ENCODE measurements at places on chromosomes 5 and 9.

DNA sequence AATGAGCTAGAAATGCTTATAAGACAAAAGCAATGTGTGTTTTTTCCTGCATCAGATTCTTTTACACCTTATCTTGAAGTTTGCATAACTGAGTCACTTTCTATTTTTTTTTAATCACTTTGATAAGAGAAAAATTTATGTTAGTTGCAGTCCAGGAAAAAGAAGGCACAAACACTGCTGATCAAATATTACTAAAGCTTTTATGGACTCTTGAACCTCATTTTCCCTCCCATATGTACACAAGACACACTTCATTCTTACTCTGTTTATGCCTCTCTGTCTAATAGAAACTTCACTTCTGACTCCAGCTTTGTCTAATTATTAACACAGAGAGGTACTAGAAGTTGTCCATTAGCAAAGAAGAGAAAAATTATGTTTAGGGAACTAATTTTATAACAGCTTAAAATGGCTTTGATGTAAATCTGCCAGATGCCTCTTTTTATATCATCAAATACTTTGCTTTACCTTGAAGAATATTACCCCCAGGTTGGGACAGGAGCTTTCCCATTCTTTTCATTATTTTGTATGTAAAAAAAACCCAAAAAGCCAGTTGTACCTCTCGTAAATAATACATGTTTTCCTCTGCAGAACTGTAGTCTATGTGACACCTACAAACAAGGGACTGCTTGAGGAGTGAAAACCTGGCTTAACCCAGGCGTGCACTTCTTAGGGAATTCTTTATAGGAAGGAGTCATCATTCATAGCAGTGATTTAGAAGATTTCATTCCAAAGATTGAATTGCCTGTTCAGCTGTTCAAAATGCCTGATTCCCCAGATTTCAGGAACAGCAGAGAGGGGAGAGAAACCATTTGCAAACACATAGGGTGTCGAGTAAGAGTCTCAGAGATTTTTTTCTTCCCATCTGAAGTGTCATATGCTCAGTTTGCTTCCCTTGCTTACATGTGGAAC, 72.6 kb downstream of the DAPK1 start:
- ATAC-seq: no peak

DNA sequence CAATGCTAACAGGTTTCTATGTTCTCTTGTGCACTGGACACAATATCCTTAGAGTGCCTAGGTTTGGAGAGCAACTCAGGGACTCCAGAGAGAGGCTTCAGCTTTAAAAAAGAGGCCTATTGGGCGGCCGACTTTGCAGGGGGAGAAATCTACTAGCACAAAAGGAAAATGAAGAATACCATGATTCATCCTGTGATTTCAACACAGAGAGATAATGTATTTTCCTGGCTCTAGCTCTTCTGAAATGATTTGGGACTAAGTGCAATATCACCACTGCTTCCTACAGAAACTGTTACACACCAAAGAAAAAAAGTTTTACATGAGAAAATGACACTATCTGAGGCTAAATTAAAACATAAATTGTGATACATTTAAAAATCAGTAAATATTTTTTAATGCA, 146.1 kb upstream of the TSLP start:
- ATAC-seq: no peak

DNA sequence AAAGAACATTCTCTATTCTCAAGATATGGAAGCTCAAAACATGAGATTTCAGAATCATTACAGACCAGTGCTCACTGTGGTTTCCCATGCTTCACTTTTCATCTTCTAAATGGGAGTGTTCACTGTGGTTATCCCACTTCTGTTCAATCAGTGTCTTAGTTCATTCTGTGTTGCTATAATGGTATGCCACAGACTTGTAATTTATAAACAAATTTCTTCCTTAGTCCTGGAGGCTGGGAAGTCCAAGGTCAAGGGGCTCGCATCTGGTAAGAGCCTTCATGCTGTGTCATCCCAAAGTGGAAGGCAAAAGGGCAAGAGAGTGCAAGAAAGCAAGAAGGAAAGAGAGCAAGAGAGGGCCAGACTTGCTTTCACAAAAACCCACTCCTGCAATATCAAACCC, 146.3 kb downstream of the TTC39B start:
- no peak for ATAC-seq

- ATAC-seq: no peak
These were observed 155.0 kb downstream of the PRELID2 start for GRCh38 chr5:145680169-145680568.

GRCh38 chr5:90878549-90879196, 320.1 kb downstream of the ADGRV1 start:
- ATAC-seq: no peak

- ATAC-seq: no peak
These were observed 2.7 kb downstream of the CDC14B start for GRCh38 chr9:96616817-96617438.

DNA sequence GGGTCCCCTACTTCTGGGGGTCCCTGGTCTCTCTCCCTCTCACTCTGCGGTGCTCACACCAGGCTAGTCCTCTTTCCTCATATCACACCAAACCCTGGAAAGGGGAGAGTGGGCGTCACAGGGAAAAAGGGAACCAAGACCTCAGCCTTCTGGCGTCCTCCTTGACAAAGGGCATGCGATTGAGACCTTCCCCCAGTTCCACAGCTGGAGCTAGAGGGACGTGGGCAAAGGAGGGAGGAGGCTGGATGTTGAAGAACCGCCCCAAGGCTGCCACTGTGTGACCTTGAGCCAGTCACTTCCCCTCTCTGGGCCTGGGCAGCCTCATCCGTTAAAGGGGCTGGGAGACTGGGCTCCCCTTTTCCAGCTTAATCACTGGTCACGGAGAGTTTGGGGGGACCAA, 18.5 kb upstream of the TOR2A start:
- no peak for ATAC-seq

- ATAC-seq: no peak
These were observed 51.5 kb upstream of the MAP3K1 start for GRCh38 chr5:56763711-56764466.

DNA sequence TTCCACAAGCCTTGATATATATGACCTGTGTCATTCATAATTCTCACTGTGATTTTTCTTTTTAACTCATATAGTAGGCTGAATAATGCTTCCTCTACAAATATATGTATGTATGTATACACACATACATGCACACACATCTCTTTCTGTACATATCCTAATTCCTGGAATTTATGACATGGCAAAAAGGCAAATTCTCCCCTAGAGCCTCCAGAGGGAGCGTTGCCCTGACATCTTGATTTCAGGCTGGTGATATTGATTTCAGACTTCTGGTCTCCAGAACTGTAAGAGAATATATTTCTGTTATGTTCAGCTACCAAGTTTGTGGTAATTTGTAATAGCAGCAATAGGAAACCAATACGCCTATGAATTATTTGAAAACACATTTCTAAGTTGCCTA, 166.6 kb upstream of the GAS1 start:
- ATAC-seq: no peak

GRCh38 chr9:14749741-14750211, 27.2 kb upstream of the CER1 start:
- no peak for ATAC-seq

GRCh38 chr9:133201424-133202144, 7.5 kb downstream of the OBP2B start:
- no peak for ATAC-seq

- ATAC-seq: no peak
These were observed 36.3 kb upstream of the EBF1 start for GRCh38 chr5:159135896-159136531.

DNA sequence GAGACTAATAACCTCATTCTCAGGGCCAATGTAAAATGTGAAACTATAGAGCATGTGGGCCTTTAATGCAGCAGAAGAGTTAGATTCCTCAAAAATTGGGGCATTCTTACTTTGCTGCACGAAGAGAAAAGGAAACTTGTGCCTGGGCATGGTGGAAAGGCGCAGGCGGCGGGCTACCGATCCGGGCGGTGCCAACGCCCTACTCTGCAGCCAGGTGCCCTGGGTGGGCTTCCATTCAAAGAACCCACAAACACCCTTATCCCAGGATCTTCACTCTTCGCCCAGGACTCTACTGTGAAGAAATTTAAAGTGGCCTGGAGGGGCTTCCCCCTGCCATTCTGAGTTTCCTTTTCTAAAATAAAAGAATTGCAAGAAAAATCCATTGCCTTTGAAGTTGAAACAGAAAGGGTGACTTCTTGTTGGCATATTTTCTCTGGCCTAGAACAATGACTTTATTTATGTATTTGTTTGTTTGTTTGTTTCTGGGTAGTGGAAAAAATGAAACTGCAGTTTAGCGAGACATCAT, 124.9 kb downstream of the TMEM161B start:
- ATAC-seq: no peak

DNA sequence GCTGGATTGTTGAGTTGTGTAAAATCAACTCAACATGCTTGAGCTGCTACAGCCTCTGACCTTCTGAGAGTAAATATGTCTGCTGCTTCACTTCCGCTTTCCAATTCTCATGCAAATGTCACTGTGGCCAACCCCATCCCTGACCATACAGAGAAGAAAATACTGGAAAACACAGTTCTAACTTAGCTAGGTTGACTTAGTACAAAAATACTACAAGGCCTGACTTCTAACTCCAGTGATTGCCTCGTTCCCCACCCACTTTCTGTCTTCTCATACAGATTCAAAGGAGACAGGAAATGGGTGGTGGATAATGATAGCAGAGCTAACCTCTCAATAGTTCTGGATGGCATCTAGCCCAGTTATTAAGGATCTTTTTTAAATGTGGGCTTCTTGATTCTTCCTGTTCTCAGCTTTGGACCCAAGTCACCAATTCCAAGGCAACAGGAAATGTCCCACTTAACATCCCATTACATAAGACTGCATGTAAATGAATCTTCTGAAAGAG, 226.6 kb upstream of the SLC24A2 start:
- ATAC-seq: peak; percentile 25

DNA sequence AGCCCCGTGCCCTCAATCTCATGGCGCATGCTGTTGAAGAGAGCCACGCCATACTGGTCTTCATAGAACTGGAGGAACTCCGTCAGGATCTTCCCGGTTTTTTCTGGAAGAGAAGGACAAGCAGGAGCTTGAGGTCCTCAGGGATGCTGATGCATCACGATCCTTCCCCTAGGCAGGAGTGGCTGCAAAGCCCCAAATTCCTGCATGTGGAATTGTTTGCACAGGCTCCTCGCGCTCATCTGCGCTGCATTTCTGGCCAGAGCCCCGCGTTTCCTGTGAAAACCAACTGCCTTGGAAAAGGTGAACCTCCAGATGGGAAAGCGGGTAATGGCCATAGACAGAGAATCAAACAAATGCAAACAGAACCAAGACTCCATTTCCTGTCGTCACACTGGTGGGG, 80.4 kb downstream of the LRSAM1 start:
- ATAC-seq: no peak

DNA sequence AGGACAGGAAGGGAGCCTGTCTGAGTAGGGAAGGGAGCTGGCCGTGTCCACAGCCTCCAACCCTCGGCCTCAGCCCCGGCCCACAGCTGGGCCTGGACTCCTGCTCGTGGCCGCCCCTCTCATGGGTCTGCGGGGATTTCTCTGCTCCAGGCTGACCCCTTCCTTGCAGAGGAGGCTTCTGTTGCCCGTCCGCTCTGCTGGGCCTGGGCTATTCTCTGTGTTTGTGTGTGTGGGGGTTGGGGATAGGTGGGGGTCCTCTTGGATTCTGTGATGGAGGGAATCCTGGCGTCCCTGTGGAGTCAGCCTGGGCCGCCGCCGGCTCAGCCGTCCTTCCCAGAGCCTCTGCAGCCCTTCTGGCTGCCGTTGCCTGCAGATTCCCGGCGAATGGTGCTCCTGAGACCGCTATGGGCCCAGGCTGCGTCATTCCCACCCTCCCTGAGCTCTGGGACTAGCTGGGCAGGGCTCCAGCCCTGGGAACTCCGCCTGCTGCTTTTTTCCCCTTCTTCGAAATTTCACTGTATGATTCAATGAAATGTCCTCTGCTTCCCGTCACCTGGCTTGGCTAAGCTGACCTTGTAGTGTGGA, 64.2 kb downstream of the FGF18 start:
- ATAC-seq: no peak

Data from activated CD4-positive, CD25-positive, alpha-beta regulatory T cell treated with anti-CD3 and anti-CD28 coated beads, Interleukin-2, amount 50 U/mL, for 24 hours (primary cell).